ENCODE measurements at places on chromosomes 5 and 9.

GRCh38 chr5:168802337-168802736 is 223.2 kb upstream of the PANK3 start:
- DNase-seq = no peak

DNA sequence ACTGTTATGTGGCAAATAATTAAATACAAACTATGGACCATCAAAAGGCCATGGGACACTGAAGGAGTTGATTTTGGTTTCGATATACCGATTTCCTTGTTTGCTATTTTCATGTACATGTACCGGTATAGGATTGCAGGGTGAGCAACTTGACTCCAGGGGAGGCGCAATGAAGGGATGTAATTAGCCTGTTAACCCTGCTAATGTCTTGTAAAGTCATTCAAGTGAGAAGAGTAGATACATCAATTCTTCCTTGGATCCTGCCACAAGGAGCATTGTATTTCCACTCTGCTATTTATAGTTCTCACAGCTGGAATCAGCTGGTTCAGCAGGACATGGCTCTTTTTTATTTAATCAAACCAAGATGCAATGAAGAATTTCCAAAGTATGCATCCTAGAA is 102.0 kb downstream of the STK32A start:
- DNase-seq = no peak

- no peak for DNase-seq
Observed at GRCh38 chr9:127204771-127205470, 59.7 kb upstream of the GARNL3 start.

DNA sequence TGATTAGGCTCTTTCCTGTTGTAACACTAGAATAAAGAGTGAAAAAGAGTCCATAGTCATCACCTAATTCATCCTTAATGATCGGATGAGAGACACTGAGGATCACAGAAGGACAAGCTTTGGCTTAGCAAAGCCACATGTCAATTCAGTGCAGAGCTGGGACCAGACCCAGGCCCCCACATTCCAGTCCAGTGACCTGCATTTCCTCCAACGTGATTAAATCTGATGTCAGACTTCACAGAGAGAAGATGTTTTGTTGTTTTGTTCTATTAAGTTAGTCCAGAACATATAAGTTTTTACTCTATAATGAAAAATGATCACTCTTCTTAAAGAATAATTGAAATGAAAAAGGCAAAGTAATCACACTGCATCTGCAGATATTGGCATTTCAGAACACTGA is 377.9 kb upstream of the PAPPA start:
- no peak for DNase-seq

- no peak for DNase-seq
Observed at GRCh38 chr5:149421372-149421685, 42.2 kb upstream of the IL17B start.

Measured in right atrium auricular region (tissue), 2 donors.